Mammary epithelial cell (primary cell): ENCODE measurements at places on chromosomes 3 and 15.

- no peak for DNase-seq
Measured at GRCh38 chr3:117629505-117629904, 919.9 kb downstream of the TUSC7 start.

DNA sequence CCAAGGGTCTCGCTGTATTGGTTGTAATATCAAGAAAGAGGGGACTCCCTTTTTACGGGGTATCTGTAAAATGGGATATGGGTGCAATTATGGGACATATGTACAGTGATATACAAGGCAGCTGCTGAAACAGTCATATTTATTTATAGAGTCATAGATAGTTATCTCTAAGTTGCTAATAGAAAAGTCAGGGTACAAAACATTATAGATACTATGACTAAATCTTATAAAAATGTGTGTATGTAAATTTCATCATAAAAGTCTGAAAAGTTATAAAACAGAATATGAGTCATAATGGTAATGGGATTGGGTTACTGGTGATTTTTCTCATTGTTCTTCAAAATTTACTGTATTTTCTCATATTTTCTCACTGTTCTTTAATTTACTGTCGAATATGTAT, 344.9 kb upstream of the SLCO3A1 start:
- DNase-seq: peak; percentile 68

DNA sequence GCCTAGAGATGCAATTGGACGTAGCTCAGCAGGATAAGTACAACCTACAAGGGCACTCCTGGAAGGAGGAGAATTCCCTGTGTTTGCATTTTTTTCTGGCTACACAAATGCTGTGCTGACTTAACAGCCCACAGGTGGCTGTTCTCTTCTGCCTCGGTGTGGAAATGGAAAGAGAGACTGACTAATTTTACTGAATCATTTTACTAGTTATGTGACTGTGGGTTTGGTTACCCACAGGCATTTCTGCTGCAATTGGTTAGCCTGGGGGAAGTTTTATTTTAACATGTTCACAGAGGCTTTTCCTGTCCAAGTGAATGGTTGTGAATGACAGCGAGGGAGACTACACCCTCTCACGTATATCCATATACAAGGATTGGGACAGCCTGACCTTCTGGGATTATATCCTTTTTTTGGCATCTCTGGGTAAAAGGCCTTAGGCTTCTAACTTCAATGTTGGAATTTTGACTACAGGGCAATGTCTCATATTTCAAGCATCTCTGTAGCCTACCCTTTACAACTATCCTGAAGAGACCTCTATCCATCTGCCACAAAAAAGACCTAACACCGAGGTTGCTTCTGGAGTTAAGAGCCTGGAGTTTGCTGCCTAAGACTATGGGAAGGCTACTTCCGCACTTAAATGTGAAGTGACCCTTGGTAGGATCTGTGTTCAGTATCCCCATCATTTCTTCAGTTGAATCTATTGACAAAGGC, 67.2 kb upstream of the TP63 start:
- peak; percentile 98 for DNase-seq

DNA sequence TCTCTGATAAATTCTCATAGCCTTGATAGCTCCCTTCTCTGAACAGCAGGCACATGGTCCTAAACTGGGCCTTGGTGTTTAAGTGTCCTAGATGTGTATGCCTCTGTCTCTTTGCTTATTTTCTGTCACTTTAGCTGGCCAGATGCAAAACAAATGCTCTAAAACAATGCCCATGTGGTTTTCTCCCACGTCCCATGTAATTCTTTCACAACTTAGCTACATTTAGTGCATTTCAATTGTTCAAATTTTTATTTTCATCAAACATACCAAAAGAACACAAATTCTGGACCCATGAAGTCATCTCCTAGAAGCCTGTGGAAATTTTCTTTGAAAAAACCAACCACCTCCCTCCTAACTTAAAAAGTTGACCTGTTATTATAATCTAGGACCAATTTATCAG, 491.3 kb upstream of the AGTR1 start:
- no peak for DNase-seq

GRCh38 chr15:100341239-100341749, 481 bp downstream of the ADAMTS17 start:
- DNase-seq: no peak

DNA sequence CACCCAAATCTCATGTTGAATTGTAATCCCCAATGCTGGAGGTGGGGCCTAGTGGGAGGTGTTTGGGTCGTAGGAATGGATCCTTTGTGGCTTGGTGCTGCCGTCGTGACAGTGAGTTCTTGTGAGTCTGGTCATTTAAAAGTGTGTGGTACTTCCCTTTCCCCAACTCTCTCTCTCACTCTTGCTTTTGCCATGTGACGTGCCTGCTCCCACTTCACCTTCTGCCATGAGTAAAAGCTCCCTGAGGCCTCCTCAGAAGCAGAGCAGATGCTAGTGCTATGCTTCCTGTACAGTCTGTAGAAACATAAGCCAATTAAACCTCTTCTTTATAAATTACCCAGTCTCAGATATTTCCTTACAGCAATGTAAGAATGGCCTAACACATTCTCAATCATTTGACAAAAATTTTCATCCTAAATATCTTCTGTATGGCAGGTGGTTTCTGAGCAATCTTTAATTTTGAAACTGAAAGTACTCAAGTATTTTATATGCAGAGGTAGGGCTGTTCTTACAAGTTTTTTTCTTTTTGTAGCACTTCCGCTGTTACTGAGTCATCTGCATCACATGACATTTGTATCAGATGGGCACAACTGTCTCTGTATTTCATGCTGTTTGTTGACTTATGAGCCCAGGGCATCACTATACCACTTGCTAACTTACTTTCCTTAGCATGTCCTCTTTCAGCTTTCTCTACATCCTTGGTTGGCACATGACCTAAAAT, 8.8 kb downstream of the RPL39L start:
- peak; percentile 72 for DNase-seq

- no peak for DNase-seq
Measured at GRCh38 chr3:135228201-135228600, 433.1 kb downstream of the EPHB1 start.

- DNase-seq: no peak
Measured at GRCh38 chr3:187293516-187294430, 2.2 kb upstream of the MASP1 start.

GRCh38 chr3:157128771-157129681, 30.9 kb downstream of the CCNL1 start:
- peak; percentile 82 for DNase-seq

DNA sequence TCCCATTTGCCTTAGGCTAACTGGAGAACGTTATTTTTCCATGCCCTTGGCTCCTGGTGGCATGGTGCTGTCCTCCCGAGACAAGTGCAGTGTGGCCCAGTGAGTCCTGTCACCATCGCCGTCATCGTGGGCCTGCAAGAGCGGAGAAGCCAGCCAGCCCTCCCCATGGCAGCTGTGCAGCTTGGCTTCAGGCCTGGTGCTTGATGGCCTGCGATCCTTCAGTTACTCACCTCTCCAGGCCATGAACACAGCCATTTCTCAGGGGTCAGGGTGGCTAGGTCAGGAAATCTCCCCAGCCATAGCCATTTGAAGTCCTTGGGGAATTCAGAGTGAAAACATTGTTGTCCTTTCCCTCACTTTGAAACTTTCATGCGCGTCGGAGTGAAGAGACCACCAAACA, 189.0 kb upstream of the RGMA start:
- no peak for DNase-seq

- no peak for DNase-seq
Measured at GRCh38 chr3:50154476-50154839, 666 bp upstream of the SEMA3F start.

- no peak for DNase-seq
Measured at GRCh38 chr3:187027531-187028278, 97.4 kb downstream of the ST6GAL1 start.

- DNase-seq: no peak
Measured at GRCh38 chr3:134693804-134694203, 43.0 kb upstream of the KY start.

- no peak for DNase-seq
Measured at GRCh38 chr15:99485153-99485961, 80.4 kb upstream of the MEF2A start.

- no peak for DNase-seq
Measured at GRCh38 chr3:59319442-59319841, 269.6 kb upstream of the CFAP20DC start.

- DNase-seq: no peak
Measured at GRCh38 chr3:15800327-15800726, 2.5 kb upstream of the ANKRD28 start.

- no peak for DNase-seq
Measured at GRCh38 chr3:146781059-146781458, 175.9 kb upstream of the PLSCR5 start.

DNA sequence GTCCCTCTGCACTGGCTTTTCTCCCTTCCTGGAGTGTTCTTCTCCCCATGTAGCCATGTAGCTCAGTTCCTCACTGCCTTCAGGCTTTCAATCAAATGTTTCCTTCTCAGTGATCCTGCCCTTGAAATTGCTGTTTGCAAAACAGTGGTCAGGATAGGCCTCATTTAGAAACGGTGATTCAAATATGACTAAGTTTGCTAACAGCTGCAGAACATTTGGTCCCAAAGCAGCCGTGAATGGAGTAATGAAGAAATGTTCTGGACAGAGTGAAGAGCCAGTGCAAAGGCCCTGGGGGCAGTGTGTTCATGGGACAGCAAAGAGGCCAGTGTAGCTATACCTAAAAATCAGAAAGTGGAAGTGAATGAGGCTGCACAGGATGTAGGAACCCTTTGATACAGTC, 223.4 kb downstream of the FEZF2 start:
- DNase-seq: peak; percentile 72

DNA sequence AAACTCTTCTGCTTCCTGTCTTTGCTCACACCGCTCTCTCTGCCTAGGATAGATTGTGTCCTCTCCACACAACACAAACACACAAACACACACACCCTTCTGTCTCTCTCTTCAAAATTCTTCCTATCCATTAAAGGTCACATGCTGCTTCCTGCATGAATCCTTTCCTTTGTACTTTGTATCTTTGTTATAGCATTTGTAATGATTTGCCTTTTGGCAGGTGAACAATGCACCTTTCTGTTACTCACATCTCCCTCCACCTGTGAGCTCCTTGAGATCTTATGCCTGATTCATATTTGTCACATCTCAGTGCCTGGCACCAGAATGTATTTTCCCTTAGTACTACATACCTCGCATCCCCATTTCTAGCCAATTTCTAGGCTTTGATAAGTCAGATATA, 251.4 kb upstream of the UMPS start:
- DNase-seq: peak; percentile 19

DNA sequence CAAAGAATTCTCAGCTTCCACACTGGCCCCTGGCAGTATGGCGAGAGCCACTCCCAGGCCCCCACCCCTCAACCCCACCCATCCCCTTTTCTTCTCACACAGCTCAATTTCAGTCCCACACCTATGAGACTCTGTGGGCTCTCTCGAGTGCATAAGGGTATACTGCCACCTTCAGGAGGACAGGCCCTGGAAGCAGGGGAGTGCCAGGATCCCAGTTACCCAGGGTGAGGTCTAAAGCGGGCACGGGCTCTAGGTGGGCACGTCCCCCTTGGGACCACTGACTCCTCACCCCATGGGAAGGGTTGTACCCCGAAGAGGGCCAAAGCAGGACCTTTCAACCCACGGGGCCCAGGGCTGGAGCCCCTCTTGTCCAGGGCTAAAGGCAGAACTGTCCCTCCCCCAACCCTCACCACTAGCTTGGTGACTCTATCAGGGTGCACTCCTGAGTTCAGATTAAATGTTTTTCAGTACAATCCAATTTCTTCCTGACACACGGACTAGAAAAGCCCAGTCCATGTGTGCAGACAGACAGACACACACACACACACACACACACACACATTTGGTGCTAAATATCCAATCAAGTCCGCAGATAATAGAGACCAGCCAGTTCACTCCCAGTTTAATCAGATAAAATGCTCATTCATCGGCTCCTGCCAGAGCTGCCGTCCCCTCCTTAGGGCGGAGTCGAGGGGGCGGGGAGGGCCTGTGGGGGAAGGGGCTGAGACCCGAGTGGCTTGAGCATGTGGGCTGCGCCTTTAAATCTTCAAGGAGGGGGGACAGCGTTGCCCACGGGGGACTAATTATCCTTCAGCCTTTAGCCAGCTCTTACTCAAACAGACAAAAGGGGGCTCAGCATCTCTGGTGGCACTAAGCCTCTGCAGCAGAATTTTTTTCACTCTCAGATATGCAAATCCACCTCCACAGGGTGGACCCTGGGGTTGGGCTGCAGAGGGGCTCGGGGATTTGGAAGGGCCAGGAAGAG, 59.3 kb downstream of the CYP11A1 start:
- DNase-seq: peak; percentile 58

GRCh38 chr3:67819447-67819846, 165.0 kb upstream of the SUCLG2 start:
- no peak for DNase-seq

DNA sequence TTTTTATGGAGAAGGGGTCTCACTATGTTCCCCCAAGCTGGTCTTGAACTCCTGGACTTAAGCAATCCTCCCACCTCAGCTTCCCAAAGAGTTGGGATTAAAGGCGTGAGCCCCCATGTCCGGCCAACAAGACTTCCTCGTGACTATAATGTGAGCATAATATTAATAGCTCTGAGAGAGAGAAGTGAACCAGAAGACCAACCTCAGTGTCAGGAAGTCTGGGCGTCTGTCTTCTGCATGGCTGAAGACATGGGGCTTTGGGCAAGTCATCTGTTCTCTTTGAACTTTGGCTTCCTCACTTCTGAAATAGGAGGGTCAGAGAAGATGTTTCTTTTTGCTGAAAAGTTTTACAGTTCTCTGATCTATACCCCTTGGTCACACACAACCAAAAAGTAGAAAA, 92.1 kb downstream of the SLC49A4 start:
- no peak for DNase-seq
